ENCODE measurements at places on chromosomes 7 and 10.

DNA sequence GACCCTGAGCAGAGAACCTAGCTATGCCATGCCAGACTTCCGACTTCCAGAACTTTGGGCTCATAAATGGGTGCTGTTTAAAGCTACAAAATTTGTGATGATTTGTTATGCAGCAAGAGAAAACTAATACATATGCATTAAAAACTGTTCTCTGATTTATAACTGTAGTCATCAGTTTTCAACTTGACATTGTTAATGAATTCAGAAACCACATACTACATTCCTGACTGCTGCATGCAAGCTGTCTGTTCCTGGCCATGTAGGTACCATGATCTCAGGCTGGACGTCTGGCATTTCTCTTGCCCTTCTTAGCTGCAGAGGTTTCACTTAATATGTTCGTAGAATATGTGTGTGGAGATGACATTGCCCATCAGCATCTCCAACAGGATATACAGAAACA, 28.4 kb downstream of the MKX start:
- no peak for DNase-seq

GRCh38 chr7:29084832-29085231, 61.5 kb downstream of the CPVL start:
- no peak for DNase-seq

DNA sequence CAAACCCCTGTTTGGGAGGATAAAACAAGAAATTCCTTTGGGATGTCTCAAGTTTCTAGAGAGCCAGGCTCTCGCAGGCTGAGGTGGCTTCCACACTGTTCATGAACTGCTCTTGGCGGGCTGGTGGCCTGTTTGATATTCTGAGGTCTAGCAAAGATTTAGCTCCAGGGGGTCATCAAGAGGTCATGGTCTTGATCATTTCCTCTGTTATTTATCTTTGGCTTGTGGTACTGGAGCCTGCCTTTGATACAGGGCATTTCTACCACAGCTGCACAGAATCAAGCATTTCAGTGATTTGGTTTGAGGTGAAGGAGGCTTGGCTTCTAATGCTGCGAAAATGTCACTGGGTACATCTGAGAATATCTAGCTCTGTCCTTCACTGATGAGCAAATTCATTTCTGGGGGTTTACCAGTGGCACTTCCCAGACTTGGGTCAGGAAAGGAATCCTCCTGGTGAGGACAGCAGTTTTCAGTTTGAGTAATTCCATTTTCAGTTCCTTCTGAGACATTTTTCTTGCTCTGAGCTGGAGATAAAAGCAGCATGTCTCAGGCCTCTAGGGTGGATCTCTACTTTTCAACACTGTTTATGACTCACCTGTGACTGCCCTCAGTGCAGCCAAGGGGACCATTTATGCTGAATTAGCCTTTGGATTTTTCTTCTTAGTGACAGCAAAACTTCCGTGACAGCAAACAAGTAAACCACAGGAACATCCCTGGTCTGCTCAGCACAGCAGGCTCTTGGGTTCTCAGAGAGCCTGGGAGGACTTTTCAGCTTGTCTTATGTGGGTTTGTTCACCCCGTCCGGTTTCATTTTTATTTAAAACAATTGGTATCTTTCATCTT, 312.0 kb downstream of the RNLS start:
- peak; percentile 2 for DNase-seq

DNA sequence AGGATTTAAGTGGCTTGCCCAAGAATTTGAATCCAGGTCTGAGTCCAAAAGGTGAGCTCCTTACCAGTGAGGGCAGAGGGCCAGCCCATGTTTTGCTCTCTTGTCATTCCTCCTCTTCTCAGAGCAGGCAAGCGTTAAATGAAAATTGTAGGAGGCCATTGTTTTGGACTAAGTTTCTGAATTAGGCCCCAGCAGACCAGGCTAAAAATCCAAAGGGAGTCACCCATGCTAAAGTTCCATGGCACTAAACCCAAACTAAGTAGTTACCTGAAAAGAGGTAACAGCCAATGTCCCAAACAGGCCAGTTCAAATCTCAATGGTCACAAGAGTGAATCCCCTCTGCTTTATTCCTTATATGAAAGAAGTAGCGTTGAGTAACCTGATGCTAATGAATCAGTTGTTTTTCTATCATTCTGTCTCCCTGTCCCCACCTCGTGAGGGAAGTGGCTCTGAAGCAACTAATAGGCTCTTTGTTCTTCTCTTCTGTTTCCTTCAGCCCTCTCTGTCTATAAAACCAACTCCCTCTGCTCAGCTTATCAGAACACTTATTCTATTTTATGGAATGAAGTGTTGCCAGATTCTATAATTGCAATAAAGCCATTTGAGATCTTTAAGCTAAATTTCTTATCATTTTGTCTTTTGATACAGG, 17.5 kb upstream of the CDH23 start:
- DNase-seq: no peak

DNA sequence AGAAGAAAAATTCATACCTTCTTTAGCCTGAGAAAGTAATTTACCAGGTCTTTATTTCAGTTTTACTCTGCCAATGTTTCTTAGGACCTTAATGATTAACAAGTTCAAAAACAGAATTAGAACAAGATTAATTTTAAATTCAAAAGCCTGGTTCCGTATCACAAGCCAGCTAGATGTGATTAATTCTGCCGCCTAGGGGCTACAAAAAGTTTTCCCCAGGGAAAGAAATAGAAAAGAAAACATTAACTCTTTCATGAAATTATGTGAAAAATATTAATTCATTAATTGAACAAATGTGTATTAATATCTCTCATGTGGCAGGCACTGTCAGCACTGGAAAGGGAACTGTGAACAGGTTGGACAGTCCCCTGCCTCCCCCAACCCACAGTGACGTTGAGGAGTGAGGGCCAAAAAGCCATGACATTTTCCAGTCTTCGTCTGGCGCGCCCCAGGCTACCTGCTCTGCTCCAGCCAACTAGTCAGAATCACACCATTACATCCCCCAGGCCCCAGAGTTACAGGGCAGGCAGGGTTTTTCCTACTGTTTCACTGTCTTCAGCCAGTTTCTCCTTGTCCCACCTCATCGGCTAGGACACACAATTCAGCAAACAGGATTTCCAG, 20.1 kb downstream of the TMEM176A start:
- DNase-seq: no peak

- DNase-seq: no peak
Observed at GRCh38 chr10:132375116-132375794, 21.7 kb upstream of the PWWP2B start.

- no peak for DNase-seq
Observed at GRCh38 chr7:155262031-155262430, 35.6 kb upstream of the INSIG1 start.

GRCh38 chr7:12314199-12314598, 89.5 kb downstream of the VWDE start:
- DNase-seq: no peak

DNA sequence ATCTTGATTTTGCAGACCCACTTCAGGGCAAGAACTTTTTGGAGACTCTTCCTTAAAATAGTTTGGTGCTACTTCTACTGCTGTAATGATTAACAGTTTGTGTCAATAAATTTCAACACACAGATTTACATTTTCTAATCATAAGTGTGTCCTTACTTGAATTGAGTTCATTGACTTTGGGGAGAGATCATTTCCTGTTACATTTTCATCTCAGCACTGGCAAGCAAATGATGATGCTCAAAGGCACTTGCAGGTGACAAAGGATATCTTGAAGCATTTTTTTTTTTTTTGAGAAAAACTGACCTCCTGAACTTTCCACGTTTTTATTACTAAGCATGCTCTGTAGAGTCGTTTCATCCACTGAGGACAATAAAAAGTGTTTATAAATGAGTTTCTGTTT, 52.7 kb downstream of the GPR85 start:
- DNase-seq: no peak

DNA sequence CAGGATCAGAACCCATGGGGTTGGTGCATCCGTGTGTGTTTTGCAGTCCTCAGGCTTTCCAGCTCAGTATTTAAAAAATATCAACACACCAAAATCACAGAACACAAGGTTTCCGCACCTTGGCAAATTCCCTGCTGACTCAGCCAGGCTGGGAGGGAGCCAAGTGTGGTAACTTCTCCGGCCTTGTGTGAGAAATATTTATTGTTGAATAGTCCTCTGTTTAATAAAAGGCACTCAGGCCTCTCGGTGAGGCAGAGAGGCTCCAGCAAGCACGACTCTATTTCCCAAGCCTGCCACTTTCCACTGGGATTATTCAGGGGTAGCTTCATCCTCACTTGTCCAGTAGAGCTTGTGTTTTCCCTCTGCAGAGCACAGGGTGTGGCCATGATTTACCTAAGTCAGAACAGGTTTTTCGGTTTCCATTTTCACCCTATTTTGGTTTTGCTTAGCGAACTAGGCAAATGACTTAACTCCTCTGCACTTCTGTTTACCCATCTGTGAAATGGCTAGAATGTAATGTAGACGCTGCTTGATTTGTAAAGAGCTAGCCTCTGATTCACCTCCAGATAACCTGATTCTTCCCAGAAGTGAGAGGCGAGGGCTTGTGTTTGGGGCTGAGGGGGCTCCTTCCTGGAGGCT, 13.0 kb upstream of the CHST15 start:
- DNase-seq: no peak

- DNase-seq: no peak
Observed at GRCh38 chr10:52855546-52856325, 83.2 kb upstream of the MBL2 start.

DNA sequence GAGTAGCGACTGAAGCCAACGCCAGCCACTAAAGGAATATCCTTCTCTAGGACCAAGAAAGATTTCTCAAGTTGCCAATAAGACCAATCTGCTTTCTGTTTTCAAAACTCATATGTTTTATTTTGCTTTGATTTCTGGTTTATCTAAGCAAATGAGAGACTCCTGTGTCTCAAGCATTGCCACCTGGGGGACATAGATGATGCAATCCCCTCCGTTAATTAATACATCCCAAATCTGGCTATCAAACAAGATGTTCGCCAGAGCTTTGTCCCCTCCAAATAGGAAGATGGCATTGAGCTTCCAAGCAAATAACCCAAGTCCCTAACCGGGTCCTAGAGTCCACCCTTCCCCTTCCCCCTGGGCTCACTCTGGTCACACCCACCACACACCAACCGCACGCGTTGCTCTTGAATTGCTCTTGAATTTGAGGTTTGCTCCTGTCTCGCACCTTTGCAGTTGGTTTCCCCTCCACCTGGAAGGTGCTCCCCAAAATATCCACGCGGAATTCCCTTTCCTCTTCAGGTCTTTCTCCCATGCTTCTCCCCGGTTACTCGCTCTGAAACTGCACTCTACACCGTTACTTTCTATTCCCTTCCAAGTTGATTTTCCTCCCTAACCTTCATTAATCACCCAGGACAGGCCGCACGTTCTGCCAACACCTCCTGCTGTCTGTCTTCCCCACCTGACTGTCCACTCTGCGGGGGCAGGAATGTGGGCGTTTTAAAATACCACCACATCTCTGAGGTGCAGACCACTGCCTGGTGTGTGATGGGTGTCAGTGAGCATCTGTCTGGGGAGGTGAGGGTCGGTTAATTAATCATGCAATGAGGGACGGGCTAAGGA, 64.1 kb upstream of the RNF32 start:
- DNase-seq: no peak

DNA sequence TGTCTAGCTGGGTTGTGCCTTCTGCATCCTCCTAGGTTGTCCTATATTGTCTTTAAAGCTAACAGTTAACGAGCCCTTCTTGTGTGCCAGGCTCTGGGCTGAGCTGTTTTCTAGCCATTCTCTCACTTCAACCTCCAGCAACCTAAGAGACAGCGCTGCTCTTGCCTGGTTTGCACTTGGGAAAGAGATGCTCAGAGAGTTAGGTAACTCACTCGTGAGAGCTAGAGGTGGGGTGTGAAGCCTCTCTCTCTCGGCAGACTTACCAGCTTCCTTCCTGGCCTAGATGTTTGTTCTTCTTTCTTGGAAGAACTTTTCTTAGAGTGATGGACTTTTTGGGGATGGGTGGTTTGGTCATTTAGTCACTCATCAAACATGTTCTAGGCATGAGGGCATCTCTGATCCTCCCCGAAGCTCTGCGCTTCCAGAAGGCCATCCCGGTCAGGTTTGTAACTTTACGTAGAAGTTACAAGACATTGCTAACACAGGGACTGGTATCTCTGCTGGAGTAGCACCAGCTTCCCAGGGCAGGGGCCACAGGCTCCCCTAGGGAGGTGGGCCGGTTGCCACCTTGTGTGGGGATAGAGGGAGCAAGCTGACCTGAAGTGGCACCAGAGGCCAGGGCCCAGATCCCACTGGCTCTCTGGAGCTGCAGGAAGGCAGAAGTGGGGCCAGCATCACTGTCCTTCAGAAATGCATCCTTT, 14.3 kb downstream of the TSPAN15 start:
- no peak for DNase-seq

GRCh38 chr7:36185756-36186155, 32.7 kb downstream of the EEPD1 start:
- DNase-seq: no peak

Data from stimulated activated CD4-positive, alpha-beta T cell treated with anti-CD3 and anti-CD28 coated beads, Interleukin-2, amount 100 ng/mL, for 4 hours (primary cell).